ENCODE measurements at places on chromosomes 16 and 17. TPM values are rescaled to one million over a fixed set of nuclear protein-coding genes. Genes with fewer than 3 reads are reported as not detected.
A peak's percentile ranks its signal among the peaks of the same experiment; 100 is the strongest.

DNA sequence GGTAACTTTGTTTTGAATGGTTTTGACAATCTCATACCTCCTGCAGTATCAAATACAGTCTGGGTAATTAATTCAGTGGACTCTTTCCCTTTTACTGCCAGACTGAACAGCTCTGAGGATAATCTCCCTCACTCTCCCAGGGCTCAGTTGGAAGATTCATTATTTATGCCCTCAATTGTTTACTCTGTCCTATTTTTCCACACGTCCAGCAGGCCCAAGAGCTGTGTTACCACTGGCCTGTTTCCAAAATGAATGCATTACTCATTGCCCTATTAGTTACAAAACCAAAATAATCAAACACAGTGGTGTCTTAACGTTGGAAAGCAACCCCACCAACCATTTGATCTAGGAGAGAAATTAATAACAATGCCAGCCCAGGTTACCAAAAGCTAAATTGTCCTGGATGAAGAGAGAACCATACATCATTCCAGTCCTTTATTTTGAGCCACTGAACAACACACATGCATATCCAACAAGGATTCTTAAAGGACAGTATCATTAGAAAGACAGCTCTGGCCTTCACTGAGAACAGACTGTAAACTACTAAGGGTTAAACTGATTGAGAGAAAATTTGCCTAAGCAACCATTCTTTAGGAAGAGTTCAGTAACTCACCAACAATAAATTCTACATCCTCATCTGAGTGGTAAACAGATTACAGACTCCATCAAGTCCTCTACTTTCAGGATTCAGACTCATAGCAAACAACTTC is 34.5 kb downstream of the FAM222B start:
- DNase-seq: no peak

- no peak for DNase-seq
Measured at GRCh38 chr16:29726845-29727377, 18.9 kb downstream of the C16orf54 start.

The ABCC11 gene
- total RNA-seq: not detected

DNA sequence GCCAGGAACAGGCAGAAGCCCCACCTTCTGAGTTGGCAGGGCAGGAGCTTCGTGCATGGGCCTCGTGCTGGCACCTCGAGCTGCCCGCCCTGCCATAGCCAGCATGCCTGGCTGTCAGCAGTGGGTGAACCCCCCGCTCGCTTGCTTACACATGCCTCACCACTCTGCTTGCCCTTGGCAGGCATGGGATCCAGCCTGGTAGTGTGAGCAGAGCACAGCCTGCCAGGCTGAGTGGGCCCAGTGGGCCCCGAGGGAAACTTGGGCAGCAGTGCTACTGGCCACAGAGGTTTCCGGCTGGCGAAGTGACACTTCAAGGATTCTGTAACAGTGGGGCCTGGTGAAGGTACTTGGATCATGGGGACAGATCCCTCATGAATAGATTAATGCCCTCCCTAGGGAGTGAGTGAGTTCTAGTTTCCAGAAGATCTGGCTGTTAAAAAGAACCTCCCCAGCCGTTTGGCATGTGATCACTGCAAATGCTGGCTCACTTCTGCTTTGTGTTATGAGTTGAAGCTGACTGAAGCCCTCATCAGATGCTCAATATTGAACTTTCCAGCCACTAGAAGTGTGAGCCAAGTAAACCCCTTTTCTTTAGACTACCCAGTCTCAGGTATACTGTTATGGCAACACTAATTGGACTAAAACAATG is 114.7 kb downstream of the BCAS3 start:
- no peak for DNase-seq

- no peak for DNase-seq
Measured at GRCh38 chr16:66569827-66570405, 3.7 kb downstream of the CMTM1 start.

GRCh38 chr17:48723423-48724250 is 652 bp downstream of the PRAC2 start:
- no peak for DNase-seq

GRCh38 chr16:3023415-3023668 is 400 bp downstream of the HCFC1R1 start:
- DNase-seq: no peak

The GLYR1 gene
- 39.4 TPM for total RNA-seq

DNA sequence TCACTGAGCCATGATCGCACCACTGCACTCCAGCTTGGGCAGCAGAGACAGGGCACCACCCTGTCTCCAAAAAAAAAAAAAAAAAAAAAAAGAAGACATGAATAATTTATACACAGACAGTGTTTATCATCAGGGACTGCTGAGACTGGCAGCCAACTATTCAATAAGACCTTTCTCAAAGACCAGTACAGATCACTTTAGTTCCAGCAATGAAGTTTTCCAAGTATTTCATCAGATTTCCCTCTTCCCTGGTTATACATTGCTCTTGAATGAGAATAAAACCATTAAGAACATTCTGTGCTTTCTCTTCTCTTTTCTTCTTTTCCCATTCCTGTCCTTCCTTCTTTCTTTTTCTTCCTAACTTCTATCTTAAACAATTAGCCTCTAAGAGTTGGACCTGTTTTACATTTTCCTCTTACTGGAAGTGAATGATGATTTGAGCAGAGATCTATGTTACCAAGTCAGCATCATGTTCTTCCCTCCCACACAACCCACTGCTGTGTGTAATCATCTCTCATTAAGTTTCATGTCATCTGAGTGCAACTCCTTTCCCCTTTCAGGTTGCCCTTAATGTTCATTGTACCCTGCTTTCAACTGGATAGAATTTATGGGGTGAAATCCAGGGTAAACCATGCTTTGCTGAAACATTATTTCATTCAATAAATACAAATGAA is 35.9 kb upstream of the SMIM36 start:
- no peak for DNase-seq

The KRT39 gene
- not detected for total RNA-seq

The CCL22 gene
- not detected for total RNA-seq

The CALB2 gene
- total RNA-seq: 39.1 TPM

- DNase-seq: no peak
Measured at GRCh38 chr17:43769859-43770258, 8.9 kb downstream of the DUSP3 start.

DNA sequence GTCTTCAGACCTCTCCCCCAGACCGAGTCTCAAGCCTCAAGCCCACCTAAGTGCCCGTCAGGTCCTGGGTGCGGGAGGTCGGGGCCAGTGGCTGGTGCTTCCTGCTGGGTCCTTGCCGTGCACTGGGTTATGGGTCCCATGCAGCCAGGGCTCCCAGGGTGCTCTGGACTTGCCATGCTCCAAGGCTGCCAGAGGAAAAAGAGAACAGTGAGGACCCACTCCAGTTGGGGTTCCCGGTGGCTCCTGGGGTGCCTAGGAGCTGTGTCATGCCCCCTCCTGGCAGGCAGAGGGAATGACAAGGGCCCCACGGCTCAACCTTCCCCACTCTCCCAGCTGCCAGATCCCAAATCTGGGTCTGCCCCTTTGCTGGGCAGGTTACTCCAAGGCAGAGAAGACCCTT is 3.8 kb downstream of the SNX20 start:
- DNase-seq: no peak

GRCh38 chr17:9537177-9537776 is 38.3 kb downstream of the STX8 start:
- DNase-seq: no peak

DNA sequence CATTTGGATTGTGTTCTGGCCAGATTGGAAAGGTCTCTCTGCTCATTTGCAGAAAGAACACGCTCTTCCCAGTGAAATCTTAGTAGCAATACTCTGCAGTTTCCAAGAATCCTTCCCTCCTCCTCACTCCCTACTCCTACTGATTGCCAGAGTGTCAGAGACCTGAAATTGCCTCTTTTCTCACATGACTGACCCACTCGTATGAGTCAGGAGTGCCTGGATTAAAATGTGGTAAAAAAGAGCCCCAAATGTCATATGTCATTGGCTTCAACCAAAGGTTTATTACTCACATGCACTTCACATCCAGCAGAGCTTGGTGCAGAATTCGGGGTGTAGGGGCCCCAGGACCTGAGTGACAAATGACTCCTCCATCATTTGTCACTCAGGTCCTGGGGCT is 39.7 kb upstream of the IRX3 start:
- no peak for DNase-seq

The ABCC12 gene
- not detected for total RNA-seq

DNA sequence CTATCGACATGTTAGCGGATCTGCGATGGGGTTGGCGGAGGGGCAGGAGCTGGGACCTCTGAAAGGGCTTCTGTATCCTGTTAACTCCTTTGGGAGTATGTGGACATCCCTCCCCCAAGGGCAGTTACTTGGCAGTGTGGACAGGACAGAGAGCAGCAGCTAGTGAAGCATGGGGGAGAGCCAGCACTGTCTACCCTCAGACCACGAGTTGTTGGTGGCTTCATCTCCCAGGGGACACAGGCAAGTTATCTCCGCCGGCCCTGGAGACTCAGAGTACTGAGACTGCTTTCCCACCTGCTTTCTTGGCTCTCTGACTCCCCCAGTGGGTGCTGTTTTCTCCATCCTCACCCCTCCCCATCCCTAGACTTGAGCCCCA is 5.3 kb upstream of the GFAP start:
- DNase-seq: no peak

- DNase-seq: no peak
Measured at GRCh38 chr17:38918129-38918913, 7.1 kb upstream of the LASP1NB start.

- peak; percentile 67 for DNase-seq
Measured at GRCh38 chr17:2940352-2940751, 123.1 kb downstream of the OR1D5 start.

The PITPNM3 gene
- 1.2 TPM for total RNA-seq

The RAB26 gene
- 0.31 TPM for total RNA-seq

- DNase-seq: no peak
Measured at GRCh38 chr17:67217446-67217845, 27.6 kb downstream of the HELZ start.

GRCh38 chr17:74210191-74211140 is 2.9 kb upstream of the TTYH2 start:
- peak; percentile 79 for DNase-seq

The HBA1 gene
- 1,137 TPM for total RNA-seq

DNA sequence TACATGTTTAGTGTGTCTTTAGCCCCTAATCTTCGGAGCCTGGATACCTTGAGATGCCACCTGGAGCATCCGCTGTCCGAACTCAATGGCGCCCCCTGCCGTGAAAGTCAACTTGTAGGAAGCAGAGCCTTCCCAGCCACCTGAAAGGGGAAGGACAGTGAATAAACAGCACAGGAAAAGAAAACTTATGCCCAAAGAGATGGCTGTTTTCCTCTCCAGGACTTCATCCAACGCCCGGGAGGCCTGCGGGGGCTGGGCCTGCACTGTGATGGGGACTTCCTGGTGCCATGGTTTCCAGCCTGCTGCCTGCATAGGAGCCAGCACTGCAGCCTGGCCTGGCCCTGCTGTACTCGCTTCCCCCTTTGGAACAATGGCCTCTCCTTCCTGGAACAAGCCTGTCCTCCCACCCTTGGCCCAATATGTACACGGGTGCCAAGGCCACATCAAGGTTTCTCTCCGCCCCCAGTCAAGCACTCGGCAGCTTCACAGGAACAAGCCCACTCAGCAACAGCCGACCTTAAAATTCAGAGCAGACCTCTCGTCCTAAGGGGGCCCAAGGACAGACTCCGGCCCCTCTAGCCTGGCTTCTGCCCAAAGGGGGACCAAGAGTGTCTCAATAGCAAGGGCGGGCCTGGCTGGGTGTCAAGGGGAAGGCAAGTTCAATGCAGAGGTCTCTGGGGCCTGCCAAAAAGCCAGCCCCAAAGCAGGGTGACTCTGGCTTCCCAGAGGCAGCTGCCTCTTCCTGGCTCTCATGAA is 4.5 kb upstream of the UNC13D start:
- peak; percentile 67 for DNase-seq

The HEATR9 gene
- total RNA-seq: not detected

- no peak for DNase-seq
Measured at GRCh38 chr16:19363740-19364139, 53.9 kb upstream of the TMC5 start.

DNA sequence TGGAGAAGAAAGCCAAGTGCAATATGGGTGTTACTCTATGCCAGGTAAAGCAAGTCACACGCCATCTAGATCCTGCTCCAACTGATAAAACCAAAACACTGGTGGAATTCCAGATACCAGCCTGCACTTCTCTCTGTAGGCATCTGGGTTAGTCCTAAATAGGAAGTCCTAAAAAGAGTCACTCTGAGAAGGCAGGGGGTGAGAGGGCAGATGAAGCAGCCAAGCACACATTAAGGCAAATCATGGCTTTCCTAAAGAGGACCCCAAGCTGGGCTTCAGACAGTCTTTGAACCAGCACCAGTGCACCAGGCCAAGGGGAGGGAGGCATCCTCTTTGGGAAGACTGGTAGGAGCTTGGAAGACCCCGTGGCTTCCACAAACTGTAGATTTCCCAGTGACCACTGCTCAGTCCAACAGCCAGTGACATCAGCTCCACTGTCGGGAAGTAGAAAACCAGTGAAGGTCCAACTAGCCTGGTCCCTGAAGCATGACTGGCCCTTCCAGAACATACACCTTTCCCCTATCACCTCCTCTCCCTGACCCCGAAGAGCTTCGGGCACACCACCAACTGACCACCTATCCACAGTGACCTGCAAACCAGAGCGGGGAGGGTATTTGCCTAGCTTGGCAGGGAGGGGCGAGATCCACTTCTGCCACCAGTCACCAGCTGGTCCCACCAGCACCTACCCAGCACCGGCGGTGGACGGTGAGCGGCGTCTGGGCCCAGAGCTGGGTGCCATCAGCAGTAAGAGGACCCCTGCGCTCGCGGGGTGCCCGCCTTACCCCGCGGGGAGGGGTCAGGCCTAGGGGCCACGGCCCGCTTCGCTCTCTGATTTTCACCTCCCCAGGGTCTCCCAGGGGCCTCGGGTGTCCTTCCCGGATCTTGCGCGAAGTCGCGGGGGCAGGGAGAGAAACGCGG is 1.0 kb downstream of the LITAF start:
- DNase-seq: peak; percentile 72

The C17orf100 gene
- total RNA-seq: not detected

The SCGB1C2 gene
- not detected for total RNA-seq

DNA sequence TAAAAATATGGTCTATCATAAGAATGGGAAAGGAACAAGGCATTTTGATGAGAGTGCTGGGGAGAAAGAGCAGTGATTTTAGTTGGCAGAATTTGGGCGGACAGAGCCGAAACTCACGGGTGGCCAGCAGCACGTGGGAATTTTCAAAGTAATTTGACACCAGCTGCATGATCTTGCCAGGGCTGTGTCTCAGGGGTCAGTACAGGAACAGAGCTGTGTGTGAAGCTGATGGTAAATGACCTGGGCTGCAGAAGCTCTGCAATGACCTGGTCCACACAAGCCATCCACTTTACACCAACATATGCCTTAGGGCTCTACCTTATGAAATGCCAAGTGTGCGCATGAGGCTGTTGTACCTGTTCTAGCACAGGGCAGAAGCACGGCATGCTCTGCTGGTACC is 112.0 kb downstream of the ZFHX3 start:
- DNase-seq: no peak

- DNase-seq: no peak
Measured at GRCh38 chr16:78227855-78228254, 128.4 kb downstream of the WWOX start.

DNA sequence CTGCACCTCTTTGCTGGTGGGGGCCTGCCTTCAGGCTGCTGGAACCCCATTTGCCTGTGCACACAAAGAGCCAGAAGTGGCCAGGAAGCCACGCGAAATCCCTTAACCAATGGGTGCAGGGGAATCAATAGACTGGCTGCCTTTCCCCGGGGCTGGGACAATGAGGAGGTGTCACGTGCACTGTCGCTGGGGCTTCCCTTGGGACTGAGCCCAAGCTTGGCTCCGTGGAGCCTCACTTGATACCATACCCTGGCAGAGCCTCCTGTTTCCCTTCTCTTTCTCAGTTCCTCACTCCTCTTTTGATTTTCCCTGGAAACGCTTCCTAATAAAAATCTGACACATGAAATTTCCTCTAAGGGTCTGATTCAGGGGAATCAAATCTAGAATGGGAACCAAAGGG is 38.8 kb upstream of the C16orf82 start:
- DNase-seq: no peak

- DNase-seq: no peak
Measured at GRCh38 chr17:39028690-39029089, 61.5 kb upstream of the FBXO47 start.

Data from right atrium auricular region (tissue), 2 donors.